ENCODE measurements at places on chromosomes 16 and 17.

DNA sequence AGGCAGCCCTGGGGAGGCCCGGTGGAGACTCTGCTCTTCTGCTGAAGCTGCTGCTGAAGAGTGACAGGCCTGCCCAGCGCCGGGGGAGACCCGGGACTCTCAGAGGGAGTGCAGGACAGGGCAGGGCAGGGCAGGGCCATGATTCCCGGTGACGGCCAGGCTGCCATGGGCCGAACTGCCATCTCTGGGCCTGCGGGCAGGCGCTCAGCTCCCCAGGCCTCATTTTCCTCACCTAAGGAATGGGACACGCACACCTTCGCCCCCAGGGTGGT lies 22.6 kb upstream of the SSTR5 start:
- no peak for DNase-seq

DNA sequence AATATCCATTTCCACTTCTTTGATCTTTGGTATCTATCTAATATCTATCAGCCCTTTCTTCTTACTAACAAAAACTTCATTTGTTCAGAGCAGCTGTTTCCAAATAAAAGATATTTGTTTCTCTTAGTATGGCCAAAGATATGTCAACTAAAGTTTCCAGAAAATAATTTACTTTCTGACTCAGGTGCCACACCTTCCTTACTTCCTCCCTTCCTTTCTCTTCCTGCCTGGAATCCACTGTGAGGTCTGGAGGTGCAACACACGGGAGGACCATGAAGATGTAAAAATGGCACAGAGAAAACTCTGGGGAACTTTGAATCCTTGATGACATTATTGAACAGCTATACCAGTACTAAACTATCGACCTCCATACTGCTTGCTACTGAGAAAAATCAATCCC lies 14.0 kb downstream of the MED13 start:
- no peak for DNase-seq

DNA sequence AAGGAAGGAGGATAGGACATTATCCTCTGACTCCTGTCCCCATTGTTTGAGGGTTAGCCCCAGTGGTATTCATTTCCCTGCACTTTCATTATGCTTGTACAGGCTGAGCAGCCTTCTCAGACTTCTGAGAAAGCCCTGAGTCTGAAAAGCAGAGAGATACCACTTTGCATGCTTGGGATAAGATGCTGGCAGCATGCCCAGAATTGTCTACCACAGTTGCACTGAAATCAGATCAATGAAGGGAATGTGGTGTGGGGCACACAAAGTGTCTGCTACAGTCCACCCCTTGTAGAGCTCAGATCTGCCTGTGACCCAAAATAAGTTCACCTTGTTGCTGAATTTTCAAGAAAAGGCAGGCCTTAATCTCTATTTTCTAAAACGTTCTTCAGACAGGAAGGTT lies 160.6 kb downstream of the CCT6B start:
- DNase-seq: no peak

GRCh38 chr17:65511316-65511715 lies 50.1 kb downstream of the AXIN2 start:
- DNase-seq: no peak

DNA sequence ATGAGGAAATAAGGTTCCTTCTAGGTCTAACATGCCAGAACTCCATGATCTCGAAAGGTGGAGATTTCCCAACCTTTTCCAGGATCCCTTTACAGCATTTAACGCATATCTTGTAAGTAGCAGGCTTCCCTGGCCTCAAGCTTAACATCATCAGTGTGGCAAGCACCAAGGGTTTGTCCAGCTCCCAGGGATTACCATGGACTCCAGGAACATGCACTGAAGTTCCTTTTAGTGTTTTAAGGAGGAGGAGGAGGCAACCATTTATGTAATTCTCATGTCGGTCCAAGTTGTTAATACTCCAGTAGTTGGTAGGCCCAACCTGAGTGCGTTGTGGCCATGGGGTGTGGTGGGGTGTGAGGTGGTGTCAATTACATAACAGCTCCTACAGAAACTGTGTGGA lies 11.8 kb upstream of the SKAP1 start:
- DNase-seq: no peak

DNA sequence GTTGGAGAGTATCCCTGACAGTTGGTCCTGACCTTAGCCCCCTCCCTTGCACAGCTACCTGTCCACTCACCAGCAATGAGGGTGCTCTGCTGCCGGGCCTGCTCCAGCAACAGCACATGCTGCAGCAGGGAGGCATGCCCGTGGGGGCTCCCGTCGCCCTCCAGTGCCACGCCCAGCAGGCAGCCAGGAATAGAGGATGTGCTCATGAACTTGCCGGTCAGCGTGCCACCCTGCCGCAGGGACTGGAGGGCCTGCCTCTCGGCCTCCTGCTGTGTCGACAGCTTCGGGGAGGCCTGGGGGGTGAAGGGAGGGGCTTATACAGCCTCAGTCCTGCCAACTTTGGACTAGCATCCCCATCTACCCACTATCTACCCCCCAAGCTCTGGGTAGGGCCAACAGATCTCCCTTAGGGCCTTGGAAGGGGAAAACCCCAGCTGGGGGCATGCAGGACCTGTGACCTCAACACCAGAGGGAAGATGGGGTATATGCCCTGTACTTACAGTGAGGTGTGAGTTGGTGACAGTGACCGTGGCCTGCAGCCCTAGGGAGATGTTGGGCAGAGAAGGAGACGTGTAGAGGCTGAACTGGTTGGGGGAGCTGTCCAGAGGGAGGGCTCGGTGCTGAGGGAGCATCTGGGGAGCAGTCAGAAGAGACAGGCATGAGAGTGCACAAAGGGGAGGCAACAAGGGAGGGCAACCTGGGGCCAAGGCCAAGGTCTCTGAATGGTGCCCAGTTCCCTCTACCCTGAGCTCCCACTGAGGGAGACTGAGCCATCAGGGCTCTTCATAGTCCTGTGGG lies 20.9 kb downstream of the G6PC3 start:
- no peak for DNase-seq

DNA sequence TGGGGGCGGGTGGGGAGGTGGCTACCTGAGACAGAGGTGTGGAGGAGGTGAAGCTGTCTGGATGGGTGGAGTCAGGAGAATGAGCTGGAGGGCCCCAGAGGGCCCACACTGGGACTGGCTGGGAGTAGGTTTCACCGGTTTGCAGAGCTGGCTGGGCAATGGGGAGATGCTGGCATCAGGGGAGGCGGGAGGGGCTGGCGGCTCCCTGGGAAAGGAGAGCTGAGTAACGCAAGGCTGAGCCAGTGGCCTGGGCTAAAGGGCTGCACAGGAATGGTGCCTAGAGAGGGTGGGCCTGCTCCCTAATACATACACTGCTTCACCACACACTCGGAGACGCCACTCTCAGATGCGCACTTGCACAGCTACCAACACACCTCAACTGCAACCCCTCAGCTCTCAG lies 12.4 kb downstream of the P3H4 start:
- no peak for DNase-seq

DNA sequence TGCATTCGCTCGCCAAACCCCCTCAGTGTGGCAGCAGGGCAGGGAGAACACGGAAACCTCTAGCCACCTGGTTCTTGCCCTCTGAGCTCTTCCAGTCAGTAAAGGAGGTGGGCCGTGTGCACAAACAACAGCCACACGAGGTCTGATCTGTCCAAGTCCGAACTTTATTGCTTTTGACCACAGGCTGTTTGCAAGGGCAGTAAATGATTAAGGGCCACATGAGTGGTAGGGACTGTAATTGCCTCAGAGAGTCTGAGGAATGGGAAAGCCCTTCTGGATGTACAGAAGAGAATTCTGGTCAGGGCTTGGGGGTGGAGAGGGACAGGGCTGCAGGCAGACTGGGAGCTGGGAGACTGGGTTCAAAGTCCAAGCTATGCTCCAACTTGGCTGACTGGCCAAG lies 75.7 kb upstream of the LHX1 start:
- no peak for DNase-seq

DNA sequence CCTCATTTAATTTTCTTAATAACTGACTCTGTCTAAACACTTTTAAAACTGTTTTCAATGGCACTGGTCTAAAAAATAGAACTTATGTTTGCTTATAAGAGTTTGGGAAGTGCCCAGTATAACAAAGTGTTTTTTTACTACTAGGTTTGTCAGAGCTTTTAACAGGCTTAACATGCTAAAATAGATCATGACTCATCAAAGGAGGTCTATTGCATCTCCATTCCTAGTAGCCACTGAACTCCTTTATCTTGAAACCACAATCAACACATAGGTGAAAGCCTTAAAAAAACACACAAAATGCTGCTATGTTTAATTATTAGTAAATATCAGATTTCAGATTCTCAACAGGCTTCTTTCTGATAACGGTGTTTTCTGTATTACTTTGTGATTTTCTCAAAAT lies 196.4 kb upstream of the KIF2B start:
- peak; percentile 6 for DNase-seq

DNA sequence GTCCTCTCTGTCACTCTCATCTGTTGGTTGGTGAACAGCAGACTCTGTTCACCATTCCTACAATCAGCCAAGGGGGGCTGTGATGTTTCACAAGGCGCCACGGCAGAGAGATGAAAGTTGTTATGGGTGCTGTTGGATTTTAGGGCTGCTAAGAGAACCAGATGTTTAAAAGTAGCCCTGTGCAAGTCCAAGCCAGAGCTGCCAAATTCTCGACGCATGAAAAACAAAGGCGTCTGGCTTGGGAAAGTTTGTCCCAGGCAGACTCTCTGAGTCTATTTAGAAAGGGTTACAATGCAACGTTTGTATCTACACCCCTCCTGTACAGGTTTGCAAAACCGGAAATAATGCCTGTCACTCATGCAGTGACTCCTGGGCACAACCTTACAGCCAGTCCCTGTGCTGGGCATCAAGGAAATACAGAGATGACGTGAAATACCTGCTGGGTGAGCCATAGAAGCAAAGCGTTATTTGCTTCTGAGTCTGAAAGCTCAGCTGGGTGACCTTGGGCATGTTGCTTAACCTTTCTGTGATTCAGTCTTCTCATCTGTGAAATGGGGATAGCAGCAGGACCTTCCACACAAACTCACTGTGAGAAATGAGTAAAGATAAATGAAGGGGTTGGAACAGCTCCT lies 74.8 kb downstream of the XYLT1 start:
- DNase-seq: no peak

- no peak for DNase-seq
These were observed 27.7 kb downstream of the DHRS7C start for GRCh38 chr17:9763643-9764042.

- no peak for DNase-seq
These were observed 10.8 kb upstream of the DRG2 start for GRCh38 chr17:18076936-18077335.

DNA sequence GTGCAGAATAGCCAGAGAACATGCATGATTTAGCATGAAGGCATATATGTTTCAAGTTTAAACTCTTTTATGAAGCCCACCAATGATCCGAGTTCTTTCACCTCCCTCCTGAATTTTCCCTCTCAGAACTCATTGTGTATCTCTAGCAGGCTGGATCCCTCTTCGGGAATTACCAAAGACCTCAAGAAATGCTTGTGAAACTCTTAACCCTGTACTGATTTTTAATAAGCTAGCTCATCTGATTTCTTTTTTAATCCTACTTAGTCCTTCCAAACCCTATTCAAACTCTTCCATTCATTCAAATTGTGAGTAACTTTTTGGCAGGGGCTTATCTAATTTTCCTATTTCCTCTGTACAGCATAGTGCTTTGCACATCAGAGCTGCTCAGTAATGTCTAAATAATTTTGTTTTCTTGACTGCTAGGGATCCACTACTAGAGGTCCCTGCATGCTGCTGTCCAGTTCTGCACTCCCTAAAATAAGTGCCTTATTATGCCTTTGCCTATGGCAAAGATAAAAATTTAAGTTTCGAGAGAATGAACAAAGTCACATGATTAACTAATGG lies 723.8 kb downstream of the CDH11 start:
- DNase-seq: no peak

DNA sequence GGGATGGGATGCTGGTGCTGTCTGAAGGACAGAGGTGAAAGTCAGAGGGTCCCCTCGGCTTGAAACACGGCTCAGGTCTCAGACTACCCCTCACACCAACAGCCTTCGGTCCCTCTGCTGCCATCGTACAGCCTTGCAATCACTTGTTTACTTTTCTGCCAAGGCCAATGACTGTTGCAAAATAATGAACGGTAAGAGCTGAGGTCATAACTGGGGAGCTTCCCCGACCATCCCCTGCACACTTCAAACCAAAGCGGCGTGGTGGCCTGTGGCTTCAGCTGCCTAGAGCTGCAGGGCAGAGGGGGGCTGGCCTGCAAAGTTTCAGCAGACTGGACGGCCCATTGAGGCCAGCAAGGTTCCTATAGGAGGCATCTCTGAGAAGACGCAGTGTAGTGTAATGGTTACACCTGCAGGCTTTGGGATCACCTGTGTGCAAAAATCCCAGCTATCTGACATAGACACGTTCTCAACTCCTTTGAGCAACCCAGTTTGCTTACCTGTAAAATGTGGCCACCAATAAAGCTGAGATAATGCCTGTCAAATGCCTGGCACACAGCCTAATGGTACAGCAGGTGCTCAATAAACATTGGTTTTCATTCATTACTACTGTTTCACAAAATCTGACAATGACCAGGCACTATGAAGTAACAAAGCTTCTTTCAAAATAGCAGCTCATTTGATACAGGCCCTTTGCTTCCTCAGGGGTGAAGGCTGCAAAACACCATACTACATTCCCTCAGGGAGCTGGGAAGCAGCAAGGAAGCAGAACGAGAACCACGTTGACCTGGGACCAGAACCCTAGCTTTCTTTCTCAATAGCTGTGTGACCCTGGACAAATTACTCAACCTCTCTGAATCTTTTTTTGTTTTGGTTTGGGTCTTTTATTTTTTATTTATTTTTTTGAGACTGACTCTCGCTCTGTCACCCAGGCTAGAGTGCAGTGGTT lies 5.0 kb downstream of the PAM16 start:
- no peak for DNase-seq

- DNase-seq: peak; percentile 25
These were observed 26.8 kb upstream of the MTMR4 start for GRCh38 chr17:58541249-58541648.

GRCh38 chr17:77723909-77724875 lies 234.3 kb upstream of the TNRC6C start:
- DNase-seq: no peak

- DNase-seq: no peak
These were observed 729 bp downstream of the ADORA2B start for GRCh38 chr17:15945527-15946191.

- DNase-seq: no peak
These were observed 122.0 kb downstream of the USP22 start for GRCh38 chr17:20920815-20921199.

DNA sequence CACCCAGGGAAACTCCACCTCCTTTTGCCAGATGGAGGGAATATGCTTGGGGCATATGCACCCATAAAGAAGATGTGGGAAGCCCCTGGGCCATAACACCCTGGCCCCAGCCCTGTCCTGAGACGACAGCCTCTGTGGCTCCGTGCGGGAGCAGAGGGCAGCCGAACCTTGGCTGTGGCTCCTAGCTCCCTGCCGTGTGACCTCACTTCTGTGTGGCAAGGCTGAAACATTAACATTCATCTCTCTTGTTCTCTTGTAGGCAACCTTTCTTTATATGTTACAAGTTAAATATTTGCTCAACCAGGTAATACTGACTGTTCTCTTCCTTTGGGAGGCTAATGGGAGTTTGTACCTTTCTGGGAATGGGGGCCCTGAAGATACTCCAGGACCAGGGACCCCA lies 17.5 kb downstream of the SLC47A1 start:
- DNase-seq: no peak

Measured in Kasumi-1 (cell line).